SK-MEL-5 (cell line): ENCODE measurements at places on chromosomes 2 and 18. TPM values are rescaled to one million over a fixed set of nuclear protein-coding genes. Genes with fewer than 3 reads are reported as not detected.

Gene MAL
- not detected in 2 replicates for total RNA-seq

Gene LOXHD1
- total RNA-seq: not detected in 2 replicates

Gene ARID5A
- 3.6 TPM in 2 replicates for total RNA-seq

Gene TMEM17
- 8.0 and 9.3 TPM in 2 replicates for total RNA-seq

Gene NR4A2
- total RNA-seq: 4.3 and 5.2 TPM in 2 replicates

- DNase-seq: no peak
Observed at GRCh38 chr2:181589779-181590178, 67.1 kb downstream of the CERKL start.

DNA sequence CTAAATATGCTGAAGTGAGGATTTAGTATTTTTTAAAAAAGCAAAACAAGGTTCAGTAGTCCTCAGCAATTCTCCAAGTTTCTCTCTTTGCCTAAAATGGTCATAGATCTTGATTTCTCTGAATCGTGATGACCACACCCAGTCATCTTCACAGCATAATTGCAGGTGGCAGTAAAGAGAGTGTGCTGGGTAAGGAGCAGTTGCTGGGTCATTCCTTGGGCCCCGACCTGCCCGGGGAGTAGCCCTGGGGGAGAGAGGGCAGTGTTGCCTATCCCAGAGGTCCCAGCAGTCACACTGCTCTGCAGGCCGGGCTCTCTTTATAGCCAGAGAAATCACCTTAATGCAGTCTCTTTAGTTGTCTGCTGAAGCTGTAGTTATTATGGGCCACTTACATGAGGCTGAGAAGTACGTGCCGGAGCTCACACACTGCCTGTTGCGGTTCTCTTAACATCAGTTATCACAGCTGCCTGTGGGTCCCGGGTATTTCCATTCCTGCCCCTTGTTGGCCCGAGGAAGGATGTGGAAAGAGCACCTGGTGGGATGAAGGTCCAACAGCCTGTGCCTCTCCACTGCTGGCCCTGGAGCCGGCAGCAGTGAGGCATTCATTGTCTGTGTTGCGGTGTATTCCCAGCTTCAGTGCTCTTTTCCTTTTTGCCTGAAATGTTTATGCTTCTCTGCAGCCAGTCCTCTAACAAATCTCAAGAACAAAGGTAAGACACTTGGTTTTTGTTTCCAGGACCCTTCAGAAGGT lies 230.1 kb downstream of the ALPK2 start:
- DNase-seq: no peak

- no peak for DNase-seq
Observed at GRCh38 chr18:7870855-7871254, 303.7 kb downstream of the PTPRM start.

DNA sequence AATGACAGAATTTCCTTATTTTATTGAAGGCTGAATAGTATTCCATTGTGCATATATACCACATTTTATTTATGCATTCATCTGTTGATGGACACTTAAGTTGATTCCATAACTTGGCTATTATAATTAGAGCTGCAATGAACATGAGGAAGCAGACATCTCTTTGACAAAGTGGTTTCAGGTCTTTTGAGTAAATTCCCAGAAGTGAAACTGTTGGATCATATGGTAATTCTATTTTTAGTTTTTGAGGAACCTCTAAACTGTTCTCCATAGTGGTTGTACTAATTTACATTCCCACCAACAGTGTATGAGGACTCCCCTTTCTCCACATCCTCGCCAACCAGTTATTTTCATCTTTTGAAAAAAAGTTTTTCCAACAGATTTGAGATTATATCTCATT lies 77.5 kb downstream of the TMEM200C start:
- DNase-seq: no peak

DNA sequence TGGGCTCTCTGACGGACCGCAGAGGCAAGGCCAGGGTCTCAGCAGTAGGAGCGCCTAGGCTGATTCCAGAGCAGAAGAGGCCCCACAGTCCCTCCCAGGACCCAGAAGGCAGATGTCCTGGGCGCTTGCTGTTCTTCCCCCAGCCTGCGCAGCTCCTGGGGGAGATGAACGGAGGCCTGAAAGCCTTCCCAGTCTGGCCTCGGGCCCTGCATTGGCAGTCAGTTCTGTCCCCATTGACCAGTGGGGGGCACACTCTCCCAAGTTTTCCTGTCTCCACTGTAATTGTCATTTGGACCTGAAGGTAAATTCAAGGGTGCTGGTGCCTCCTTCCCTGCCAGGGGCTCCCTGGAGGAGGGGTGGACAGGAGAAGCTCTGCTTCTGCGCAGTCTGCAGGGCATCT lies 345.7 kb downstream of the CYP26B1 start:
- peak; percentile 74 for DNase-seq

DNA sequence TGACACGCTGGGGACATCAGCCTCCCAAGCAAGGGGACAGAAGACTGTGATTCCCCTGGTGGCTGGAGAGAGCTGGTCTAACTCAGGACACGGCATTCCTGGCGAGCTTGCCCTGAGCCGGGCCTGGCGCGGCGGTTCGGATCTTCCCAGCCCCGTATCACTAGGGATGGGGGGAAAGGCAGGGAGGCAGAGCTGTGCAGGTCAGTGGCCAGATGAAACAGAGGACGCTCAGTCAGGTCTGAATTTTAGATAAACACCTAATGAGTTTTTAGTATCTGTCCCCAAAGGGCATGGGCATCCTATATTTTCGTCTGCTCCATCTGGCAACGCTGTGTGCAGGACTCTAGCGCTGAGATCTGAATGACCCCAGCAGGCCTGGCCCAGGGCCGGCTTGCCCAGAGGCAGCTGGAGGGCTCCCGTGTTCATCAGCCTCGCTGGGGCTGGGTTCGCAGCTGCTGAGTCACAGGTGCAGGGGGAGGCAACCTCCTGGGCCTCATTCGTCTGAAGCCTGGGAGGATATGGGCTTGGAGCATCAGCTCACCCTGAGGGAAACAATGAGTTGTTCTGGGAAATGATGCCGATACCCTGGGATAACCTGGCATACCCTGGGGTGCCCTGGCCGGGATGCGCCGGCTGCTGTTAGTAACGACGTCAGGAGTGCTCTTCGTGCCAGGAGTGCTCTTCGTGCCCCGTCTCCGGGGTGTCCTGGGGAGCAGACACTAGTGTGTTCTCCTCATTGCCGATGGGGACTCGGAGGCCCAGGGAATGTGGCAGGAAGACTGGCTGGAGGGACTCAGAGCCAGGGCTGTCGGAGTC lies 48.1 kb upstream of the HPCAL1 start:
- DNase-seq: no peak

- DNase-seq: no peak
Observed at GRCh38 chr18:62329691-62330454, 4.8 kb downstream of the TNFRSF11A start.

DNA sequence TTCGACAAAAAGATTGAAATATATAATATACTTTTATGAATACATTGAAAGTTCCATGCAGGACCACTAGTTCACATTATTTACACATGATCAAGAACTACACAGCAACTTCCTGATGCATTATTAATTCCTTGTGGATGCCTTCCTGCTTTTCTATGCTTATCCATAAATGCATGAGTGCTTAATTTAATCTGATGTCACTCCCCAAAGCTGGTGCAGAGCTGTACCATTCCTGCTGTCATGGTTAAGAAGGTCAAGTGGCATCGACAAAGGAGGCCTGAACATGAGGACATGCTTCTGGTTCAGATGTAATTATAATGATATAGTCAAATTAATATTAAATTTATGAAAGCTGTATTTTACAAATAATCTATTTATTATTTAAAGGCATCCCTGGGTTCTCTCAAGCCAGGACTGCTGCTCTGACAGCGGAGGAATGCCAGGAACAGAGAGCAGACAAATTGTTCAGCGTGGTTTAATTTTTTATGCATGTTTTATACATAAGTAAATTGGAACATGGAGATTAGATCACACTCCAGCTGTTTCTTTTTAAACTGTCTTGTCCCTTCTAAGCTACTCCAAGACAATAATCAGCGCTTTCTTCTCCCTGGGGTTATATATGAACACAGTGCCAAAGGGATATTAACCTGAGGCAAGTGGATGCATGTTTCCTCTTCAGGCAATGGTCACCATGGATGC lies 307.3 kb upstream of the CNTNAP5 start:
- no peak for DNase-seq
